Effector CD8-positive, alpha-beta T cell (primary cell): ENCODE measurements at places on chromosomes 3 and 15.

GRCh38 chr3:188752850-188753249, 418.9 kb upstream of the TPRG1 start:
- DNase-seq = no peak

- DNase-seq = no peak
Observed at GRCh38 chr3:133588035-133588434, 14.5 kb downstream of the CDV3 start.

- DNase-seq = no peak
Observed at GRCh38 chr3:115982629-115983028, 359.3 kb downstream of the GAP43 start.

DNA sequence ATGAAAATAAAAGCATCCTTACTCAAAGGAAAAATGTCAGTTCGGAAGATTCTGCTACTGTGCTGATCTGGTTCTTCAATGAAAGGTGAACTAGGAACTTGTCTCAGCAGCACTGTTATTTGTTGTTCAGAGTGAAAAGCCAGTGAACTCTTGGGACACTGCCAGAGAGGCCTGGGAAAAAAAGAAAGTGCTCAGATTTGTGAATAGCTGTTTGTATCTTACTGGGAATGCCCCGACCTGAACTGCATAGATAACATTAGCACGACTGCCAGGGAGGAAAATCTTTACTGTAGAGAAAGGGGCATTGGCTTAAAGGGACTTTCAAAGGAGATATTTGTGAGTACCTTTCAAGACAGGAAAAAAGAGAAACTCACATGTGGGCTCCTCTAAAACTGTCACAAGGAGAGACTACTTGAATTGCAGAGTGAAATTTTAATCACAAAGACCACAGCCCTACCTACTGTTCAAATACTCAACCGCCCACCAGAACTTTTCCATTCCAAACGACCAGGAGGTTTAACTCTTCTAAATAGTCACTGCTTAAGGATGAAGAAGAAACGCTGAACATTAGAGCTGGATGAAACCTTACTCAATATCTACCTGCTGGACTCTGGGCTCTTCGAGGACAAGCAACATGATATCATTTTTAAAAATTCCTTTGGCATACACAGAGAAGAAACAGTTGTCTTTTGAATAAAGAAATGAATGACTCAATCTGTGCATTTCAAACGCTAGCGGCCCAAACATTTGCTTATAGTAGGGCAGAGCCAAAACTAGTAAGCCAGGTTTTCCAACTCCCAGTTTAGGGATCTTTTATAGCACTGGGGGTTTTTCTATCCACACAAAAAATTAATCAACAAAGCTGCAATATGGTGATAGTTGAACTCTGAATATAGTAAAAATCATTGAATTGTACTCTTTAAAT, 13.4 kb downstream of the TAMM41 start:
- no peak for DNase-seq

GRCh38 chr3:146532406-146532805, 12.0 kb downstream of the PLSCR1 start:
- no peak for DNase-seq

DNA sequence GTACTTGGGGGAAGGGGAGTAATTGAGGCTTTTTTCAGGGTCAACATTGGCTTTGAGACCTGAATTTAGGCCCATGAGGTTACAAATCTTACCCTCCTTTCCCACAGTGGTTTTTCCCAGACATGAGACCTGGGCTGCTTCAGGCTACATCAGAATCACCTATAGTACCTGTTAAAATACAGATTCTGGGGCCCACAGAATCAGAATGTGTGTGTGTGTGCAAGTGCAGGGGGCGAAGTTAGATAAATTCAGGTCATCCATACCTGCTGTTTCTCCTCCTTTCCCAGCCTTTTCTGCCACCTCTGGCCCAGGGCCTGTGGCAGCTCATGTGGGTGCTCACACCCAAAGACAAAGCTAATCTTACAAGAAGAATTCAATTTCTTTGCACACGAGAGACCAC, 110.5 kb downstream of the RAB11A start:
- no peak for DNase-seq

DNA sequence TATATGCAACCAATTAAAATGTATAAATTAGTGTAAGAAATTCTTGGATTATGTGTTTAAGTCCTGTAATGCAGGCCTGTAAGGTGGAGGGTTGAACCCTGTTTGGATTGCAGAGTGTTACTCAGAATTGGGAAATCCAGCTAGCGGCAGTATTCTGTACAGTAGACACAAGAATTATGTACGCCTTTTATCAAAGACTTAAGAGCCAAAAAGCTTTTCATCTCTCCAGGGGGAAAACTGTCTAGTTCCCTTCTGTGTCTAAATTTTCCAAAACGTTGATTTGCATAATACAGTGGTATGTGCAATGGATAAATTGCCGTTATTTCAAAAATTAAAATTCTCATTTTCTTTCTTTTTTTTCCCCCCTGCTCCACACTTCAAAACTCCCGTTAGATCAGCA, 65.4 kb upstream of the ACAD9 start:
- no peak for DNase-seq

GRCh38 chr3:94694894-94695293, 632.0 kb downstream of the NSUN3 start:
- DNase-seq = no peak

- DNase-seq = no peak
Observed at GRCh38 chr3:22117751-22118346, 366.8 kb upstream of the ZNF385D start.

- DNase-seq = no peak
Observed at GRCh38 chr3:187919544-187919943, 174.3 kb upstream of the BCL6 start.

DNA sequence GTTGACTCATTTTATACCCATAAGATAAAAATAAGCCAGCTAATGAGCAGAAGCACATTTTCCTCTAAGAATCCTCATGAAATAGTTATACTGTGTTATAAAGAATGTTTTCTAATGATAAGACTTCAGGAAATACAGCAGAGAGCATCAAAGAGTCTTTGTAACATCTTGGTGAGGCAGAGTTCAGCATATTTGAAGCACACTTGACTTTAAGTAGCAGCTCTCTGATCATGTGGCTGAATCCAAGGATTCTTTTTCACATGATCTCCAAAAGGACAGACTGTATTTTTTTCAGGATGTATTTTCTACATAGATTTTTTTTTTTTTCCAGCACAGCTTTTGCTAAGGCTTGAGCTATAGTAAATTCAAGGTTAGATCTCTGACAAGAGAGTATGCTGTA, 195.1 kb downstream of the SI start:
- no peak for DNase-seq

DNA sequence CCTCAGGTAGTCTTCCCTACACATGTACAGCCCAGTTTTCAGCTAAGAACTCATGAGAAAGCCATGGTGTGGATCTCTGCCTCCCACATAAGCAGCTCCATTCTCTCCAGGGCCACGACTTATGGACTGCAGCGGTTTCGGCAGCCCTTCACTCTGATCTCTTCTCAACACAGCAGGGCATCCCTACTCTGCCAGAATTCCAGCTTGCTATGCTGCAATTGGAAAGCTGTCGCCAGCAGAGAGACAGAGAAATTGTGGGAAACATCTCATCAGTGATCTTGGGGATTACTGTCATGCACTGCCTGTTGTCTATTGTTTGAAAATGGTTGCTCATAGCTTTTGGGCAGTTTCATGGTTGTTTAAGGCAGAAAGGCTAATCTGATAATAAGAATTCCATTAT, 11.9 kb upstream of the BLM start:
- no peak for DNase-seq

DNA sequence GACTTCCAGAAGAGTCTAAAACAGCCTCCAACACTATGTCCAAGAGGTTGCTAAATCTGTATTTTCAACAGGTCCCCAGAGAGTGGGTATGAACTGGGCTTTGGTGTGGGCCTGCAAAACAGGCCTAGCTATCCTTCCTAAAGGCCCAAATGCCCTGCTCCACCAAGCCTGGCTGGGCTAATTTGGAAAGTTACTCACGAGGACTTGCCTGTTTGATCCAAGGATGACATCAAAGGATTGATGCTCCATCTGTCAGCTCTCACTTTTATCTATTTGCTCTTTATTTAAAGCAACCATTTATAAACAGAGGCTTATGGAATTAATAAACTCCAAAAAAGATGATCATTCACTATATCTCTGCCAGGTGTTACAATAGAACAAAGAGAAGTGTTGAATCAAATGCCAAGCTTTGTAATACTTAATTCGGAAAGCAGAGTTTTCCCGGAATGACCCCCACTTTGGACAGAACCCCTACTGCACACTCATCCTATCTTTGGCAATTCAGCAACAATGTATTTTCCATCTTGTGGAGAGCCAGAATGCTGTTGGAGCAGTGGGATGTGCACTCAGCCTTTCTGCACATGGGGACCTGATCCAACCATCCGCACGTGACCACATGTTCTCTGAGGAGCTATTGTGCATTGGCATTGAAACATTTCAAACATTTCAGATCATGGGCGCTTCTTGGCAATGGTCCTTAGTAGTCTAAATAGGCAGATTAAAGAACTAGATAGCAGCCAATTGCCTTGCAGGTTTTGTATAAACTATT, 163.3 kb upstream of the THBS1 start:
- no peak for DNase-seq

DNA sequence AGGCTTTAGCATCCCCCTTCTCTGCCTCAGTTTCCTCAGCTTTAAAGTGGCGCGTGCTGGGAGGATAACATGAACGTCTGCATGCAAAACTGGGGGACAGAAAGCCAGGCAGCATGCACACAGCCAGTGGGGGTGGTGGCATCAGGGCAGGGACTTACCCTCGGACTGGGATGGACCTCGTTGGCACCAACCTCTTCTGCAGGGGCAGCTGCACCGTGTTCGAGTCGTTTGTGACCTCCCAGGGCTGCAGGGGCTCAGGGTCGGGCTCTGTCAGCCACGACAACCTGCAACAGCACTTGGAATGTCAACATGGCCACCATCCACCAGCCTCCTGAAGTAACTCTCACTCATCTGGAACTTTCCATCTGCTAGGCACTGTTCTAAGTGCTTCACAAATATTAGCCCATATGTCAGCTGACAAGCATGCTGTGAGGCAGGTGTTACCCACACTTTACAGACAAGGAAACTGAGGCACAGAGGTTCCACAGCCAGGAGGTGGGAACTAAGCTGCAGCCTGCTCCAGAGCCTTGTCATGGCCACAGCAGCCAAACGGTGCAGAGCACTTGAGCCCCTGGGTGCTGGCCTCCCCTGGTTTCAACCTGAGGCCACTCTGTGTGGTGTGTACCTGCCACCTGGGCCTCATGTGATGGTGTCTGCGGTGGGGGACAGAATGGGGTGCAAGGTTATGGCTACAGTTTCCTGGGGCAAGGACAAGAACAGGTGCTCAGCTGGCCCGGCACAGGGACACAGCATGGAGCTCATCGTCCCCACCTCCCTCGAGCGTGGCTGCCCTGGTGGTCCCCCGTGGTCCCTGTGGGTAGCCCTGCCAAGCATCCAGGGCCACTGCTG, 6.7 kb downstream of the C3orf22 start:
- DNase-seq = no peak

GRCh38 chr15:97547381-97547780, 413.1 kb upstream of the ARRDC4 start:
- no peak for DNase-seq

GRCh38 chr3:164918905-164919304, 159.4 kb downstream of the SI start:
- no peak for DNase-seq

DNA sequence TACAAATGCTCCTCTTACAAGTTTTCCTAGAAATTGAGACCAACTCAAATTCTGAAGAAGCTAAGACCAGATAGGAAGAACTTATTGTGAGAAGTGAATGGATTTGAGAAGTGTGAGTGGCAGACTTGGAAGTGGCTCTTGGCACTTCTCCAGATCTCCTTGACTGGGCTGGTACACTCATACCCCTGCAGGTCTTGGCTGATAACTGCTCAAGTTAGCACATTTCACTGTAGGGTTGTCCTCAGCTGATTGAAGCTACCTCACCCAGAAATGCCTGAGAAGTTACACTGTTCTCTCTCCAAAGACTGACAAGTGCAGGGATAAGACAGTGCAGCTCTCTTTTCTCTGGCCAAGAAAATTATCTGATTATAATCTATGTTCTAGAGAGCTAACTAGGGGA, 16.5 kb upstream of the CLDN1 start:
- DNase-seq = no peak

GRCh38 chr3:149395107-149396089, 17.9 kb upstream of the TM4SF1 start:
- DNase-seq = no peak

DNA sequence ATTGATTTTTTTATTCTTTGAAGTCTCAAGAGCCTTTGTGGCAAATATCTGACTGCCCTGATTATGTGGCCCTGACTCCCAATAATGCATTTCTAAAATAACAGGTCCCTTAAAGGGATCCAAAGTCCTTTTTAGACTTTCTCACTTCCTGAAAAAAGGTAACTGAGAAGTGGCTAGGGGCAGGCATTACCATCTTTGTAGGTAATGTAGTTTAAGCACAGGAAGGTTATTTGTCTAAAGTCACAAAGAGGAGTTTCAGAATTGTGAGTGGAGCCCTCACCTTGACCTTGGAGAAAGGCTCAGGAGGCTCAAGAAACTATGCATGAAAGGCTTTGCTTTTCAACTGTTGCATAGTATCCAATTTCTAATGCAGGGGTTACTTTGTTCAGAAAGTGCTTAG, 142.9 kb upstream of the MRPL3 start:
- DNase-seq = no peak

DNA sequence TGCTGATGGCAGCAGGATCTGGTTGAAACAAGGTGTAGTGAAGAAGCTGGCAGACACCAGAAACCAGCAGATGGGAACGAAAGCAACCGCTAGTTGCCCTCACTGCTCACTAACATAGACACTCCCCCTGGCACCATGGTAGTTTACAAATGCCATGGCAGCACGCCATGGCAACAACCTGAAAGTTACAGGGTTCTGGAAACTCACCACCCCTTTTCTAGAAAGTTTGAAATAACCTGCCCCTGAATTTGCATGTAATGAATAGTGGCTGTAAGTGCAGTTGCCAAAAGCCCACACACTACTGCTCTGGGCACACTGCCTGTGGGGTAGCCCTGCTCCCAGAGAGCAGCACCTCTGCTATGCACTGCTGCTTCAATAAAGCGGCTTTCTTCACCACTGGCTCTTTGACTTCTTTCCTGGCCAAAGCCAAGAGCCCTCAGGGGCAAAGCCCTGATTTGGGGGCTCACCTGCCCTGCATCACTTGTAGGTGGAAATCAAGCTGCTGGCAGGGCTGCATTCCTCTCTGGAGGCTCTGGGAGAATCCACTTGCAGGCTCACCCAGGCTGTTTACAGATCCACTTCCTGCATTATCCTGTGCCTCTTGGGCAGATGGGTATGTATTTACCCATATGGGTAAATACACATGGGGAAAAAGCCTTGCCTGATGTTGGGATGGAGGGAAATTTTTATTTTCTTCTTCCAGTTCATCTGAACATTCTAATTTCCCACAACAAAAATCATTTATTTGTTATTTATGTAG, 2.0 kb upstream of the GP9 start:
- DNase-seq = no peak

DNA sequence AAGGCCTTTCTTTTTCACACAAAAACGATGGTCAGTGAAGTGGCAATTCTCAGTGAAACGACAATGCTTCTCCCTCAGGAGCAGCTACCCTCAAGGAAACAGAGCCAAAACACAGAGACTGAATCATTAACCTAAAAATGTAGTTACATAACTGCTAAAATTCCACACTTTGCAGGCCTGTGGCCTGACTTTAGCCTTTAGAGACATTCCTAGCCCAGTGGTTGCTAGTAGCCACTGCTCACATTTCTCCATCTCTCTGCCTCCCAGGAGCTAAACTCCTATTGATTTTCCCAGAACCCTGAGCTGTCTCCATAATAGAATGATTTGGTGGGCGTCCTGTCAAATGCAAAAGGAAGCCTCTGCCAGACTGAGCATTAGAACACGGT, 630.1 kb upstream of the KCNMB2 start:
- DNase-seq = no peak
